T-helper 1 cell (primary cell): ENCODE measurements at places on chromosomes 3 and 15.

DNA sequence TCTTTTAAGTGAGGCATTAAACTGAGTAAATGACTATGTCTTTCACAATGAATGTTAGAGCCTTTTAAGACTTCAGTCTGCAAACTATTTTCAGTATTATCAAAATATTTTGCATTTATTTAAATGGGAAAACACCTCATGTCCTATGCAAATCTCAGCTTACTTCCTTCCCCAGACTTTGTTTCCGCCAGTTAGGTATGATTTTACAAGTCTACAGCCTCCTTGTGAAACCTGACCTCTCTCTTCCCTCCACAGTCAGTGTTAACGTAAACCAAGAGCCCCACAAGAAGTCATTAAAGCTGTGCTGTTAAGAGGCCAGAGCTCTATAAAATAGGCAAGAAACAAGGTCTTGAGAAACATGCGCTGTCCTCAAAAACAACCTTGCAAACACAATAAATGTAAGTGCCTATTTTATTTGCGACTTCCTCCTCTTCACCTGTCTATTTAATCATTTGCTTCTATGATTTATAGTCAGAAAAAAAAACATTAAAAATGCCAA, 48.3 kb downstream of the PRTG start:
- no peak for DNase-seq

DNA sequence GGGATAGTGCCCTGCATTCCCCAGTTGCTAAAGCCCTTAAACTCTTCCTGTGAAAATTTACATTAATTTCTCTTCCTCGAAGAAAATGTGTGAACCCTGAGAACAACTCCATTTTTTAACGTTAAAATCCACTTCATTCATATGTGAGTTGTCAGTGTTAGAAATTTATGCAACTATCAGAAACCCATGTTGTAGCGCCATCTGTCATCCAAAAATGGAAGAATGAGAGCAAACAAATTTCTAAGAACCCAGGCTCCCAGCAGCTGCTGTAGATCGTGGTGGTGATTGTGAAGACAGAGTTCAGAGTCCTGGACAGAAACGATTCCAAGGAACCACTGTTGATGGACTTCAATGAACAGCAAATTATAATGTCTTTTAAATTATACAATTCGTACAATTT, 179.7 kb upstream of the NDN start:
- DNase-seq = no peak

- no peak for DNase-seq
These were observed 30.1 kb upstream of the SLC22A13 start for GRCh38 chr3:38235466-38235865.

GRCh38 chr15:68310178-68310803, 32.7 kb downstream of the FEM1B start:
- no peak for DNase-seq

- DNase-seq = no peak
These were observed 134.6 kb upstream of the KBTBD8 start for GRCh38 chr3:66863205-66864111.

DNA sequence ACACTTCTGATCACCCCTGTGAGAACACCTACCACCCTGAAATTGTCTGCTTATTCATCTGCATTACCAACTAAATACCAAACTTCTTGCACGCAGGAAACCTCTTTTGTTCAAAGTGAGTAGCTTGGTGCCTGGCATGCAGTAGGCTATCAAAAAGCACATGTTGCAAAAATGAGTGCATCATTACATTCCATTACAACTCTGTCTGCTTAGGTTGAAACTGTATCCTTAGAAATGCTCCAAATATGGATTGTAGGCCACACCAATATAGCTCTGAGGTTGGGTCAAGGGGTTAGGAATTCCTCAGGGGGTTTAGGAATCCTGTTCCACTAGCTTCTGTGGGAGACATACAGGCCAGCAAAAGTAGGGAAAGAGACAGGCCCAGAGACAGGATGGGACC, 107.2 kb downstream of the THRB start:
- DNase-seq = no peak

DNA sequence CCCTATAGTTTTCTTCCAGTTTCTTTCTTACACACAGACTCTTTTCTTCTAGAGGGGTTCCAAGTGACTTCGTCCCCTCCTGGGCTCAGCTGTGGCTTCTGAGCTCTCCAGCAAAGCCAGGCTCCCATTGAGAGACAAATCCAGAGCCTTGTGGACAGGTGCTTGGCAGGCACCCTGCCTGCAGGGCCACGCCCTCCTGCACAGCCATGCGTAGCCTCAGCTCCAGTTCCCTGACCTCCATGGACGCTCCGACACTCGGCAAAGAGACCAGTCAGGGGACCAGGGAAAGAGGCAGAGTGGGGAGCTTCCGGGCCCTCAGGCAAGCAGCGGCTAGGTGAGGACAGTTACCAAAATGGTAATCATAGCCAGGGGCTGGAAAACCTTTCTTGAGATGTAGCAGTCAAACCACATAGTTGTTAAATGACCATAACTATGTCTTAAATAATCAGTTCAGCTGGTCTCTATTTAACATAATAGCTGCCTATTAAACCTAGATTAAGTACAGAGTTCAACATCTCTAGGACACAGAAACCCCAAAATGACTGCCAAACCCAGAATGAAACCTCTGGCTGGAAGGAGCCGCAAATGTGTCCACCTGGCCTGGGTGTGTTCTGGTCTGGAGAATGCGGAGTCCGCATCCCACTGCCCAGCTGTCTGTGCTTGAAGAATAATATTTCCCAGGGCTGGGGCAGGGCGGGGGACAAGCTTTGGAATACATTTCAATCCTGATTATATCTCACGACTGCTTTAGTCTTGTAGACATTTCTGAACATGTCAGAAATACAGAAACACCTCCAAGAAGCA, 69.3 kb upstream of the RGMA start:
- DNase-seq = no peak

GRCh38 chr3:156892701-156893100, 66.5 kb downstream of the LEKR1 start:
- DNase-seq = no peak

DNA sequence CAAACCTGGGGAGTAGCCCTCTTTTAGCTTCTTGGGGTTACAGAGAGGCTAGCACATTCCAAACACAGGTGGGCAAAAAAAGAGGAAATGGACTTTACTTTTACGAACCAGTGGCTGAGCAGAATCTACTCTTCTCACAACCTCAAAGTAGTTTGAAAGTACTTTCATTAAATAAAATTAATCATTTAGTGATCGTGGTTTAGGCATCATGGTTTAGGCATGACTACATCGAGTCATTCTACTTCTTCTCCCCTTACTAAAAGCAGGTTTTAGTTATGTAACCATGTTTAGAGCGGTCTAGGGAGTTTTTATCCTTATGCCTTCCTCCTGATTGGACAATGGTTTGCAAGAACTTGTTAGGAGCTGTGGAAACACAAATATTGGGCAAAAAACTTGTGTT, 2.5 kb upstream of the GREM1 start:
- no peak for DNase-seq

- DNase-seq = no peak
These were observed 23.1 kb downstream of the CDCP1 start for GRCh38 chr3:45123030-45123429.

GRCh38 chr3:127598841-127599570, 795 bp downstream of the MCM2 start:
- no peak for DNase-seq

- DNase-seq = no peak
These were observed 28.8 kb upstream of the GYG1 start for GRCh38 chr3:148962513-148962912.

DNA sequence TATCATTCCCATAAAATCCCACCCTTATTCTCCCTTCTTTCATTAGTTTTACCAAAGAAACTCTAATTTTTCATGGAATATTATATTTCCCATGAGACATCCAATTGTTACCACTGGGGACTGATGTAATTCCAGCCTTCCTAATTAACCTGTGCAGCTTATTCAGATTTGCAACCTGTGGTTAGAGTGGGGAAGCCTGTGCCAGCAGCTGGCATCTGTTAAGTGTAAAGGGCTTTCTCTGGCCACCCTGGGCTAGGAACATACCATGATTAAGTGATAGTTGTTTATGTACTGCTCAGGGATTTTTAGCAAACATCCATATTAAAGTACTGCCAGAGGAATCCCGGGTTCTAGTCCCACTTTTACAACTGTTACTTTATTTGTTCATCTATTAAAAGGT, 78.2 kb downstream of the TPRG1 start:
- DNase-seq = no peak

GRCh38 chr3:103953796-103954195, 1412.9 kb upstream of the ALCAM start:
- DNase-seq = no peak

- no peak for DNase-seq
These were observed 28.7 kb downstream of the SH3BP5 start for GRCh38 chr3:15303728-15304127.

GRCh38 chr15:99718421-99718820, 14.8 kb downstream of the LYSMD4 start:
- DNase-seq = no peak

- DNase-seq = peak; percentile 56
These were observed 37.9 kb downstream of the RPL39L start for GRCh38 chr3:187101184-187102072.

DNA sequence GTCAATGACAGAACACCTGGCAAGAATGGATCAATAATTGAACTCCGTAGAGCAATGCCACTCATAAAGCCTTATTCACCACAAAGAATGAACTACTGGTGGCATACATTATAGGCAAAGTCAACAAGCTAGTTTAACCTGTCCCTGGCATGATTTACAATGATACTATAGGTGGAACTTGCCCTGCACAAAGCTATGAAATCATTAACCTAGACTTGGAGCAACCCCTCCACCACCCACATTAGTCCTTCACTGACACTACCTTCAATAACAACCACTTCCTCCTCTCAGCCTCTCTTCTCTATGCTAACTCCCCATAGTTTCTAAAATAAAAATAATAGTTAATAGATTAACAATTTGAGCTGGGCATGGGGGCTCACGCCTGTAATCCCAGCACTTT, 54.4 kb downstream of the ACAP2 start:
- no peak for DNase-seq

GRCh38 chr3:14425581-14426304, 23.3 kb downstream of the SLC6A6 start:
- DNase-seq = peak; percentile 33
